ENCODE measurements at places on chromosomes 11 and 22.

- H3K27me3 ChIP-seq: peaks cover 24% of the 10 kb centered on the region
- no peaks in the 10 kb centered on the region for H3K36me3 ChIP-seq
- no peak overlapping the region for H3K27ac ChIP-seq
- peaks cover 3% of the 10 kb centered on the region for H3K4me1 ChIP-seq
- H3K4me3 ChIP-seq: no peak overlapping the region
These were observed 6.6 kb upstream of the UPK3A start for GRCh38 chr22:45278125-45278524.

DNA sequence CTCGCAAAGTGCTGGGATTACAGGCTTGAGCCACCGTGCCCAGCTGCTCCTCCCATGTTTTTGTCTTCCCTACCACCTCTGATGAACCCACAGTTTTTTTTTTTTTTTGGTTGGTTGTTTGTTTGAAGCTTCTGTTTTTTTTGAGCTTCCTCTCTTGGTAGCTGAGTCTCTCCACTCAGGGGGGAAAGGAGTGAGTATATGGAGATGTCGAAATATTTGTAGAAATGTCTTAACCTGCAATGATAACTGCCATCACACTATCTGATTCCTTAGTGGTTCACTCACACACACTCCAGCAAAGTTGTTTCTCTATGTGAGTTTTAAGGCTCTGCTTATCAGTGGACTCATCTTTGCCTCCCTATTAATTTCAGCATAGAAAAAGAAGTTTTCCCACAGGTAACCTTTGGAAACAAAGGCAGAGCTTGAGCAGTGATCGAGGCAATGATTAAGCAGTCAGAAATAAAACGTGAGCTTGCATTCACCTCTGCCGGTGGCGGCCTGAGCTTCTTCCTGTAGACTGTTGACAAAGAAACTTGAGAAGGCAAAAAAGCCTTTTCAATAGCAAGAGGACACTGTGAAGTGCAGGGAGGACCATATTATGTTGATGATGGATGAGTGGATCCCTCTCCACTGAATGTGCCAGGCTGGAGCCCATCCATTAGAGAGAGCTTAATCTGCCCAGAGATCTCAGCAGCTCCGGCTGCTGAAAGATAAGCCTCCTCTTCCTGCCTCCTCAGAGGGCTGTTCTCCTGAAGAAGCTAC lies 29.0 kb upstream of the RASSF10 start:
- H3K36me3 ChIP-seq: no peaks in the 10 kb centered on the region
- no peak for DNase-seq
- no peak overlapping the region for H3K4me3 ChIP-seq
- H3K4me1 ChIP-seq: no peaks in the 10 kb centered on the region

GRCh38 chr11:59668188-59668949 lies 468 bp downstream of the PATL1 start:
- peaks cover 19% of the 10 kb centered on the region for H3K4me1 ChIP-seq
- H3K27ac ChIP-seq: peak overlapping the region; percentile 76
- H3K27me3 ChIP-seq: no peaks in the 10 kb centered on the region
- H3K36me3 ChIP-seq: peaks cover 29% of the 10 kb centered on the region

- H3K36me3 ChIP-seq: no peaks in the 10 kb centered on the region
- no peak overlapping the region for H3K4me3 ChIP-seq
- H3K27me3 ChIP-seq: peaks cover 2% of the 10 kb centered on the region
These were observed 20.1 kb downstream of the TMPRSS13 start for GRCh38 chr11:117908959-117909610.

Data from T-cell (primary cell).